ENCODE measurements at places on chromosomes 5 and 9. TPM values are rescaled to one million over a fixed set of nuclear protein-coding genes. Genes with fewer than 3 reads are reported as not detected.

The ELAVL2 gene
- total RNA-seq = not detected

The LRRC19 gene
- not detected for total RNA-seq

The PDCD1LG2 gene
- 0.95 TPM for total RNA-seq

The HRCT1 gene
- total RNA-seq = 0.95 TPM

The IFNA21 gene
- not detected for total RNA-seq

The MAP1B gene
- 13.2 TPM for total RNA-seq

The RABEPK gene
- total RNA-seq = 12.5 TPM

The GARNL3 gene
- total RNA-seq = 3.3 TPM

- no peak for DNase-seq
These were observed 644.2 kb upstream of the CDH9 start for GRCh38 chr5:27682600-27682999.

- DNase-seq = no peak
These were observed 322.4 kb downstream of the ANXA1 start for GRCh38 chr9:73474002-73474600.

DNA sequence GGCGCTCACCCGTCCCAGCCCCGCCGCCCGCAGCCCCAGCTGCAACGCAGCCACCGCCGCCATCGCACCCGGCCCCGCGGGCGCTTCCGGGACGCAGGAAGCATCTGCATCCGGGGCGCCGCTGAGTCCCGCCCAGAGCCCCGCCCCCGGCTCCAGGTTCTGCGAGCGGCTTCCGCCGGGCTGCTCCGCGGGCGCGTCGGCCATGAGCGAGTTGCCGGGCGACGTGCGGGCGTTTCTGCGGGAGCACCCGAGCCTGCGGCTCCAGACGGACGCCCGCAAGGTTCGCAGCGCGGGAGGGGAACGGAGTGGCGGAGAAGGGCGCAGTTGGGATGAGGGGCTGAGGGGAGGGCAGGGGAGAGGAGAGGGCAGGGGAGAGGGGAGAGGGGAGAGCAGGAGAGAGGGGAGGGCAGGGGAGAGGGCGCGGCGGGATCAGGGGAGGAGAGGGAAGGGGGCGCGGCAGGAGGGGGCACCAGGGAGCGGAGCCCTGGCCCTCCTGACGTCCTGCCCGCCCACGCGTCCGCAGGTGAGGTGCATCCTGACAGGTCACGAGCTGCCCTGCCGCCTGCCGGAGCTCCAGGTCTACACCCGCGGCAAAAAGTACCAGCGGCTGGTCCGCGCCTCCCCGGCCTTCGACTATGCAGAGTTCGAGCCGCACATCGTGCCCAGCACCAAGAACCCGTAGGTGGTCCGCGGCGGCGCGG, at the start of the genes SURF1 and SURF2:
Gene SURF1, minus strand, starts transcription at position 97 of the 701 bp plus-strand sequence. Its CDS starts 34 bp downstream, at position 63.
Gene SURF2, plus strand, starts transcription at position 160 of the 701 bp plus-strand sequence. Its CDS starts 43 bp downstream, at position 203.
- DNase-seq = peak; percentile 95

DNA sequence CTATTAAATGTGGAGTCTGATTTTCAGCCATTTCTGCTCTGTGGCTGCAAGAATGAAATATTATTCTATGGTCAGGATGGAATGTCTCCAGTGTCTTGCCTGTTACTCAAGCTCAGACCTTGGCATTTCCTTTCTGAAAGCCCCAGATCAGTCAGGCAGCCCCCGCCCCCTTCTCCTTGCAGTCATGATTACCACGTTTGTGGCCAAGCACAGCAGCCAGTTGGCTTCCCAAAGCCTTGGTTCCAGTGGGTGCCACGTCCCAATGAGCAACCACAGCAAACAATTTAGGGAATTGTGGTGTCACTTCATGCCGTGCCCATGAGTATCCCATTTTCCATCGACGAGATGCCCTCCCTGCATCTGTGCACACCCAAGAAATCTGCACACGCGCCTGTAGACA, 9.7 kb upstream of the OBP2A start:
- DNase-seq = no peak

DNA sequence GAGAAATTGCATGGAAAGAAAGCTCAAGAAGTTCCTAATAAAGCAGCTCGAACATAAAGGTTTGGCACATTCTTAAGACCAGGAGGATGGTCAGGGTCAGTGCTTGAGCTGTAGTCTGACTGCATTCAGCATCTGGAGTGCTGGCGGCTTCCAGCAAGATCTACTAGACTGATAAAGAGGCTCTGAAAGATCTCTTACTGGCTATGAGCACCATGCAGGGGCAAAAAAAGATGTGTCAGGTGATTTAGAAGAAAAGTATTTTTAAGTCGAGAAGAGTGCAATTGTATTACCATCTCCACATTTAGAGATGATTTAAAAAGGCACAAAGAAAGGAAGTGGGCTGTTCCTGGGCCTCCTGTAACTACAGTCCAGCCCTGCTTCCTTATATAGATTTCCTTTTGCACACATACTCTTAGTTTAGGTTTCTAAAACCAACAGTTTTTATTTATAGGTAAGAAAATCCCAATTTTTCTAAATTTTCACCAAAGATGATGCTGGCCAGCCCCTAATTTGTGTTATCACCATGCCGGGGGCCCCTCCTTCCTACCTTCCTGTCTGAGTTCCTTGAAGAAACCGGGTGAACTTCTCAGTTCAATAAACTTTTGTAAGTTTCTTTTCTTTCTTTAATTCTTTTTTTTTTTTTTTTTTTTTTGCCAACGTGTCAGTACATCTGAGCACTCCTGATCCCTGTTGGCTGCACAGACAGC, 65.9 kb upstream of the PLPP1 start:
- no peak for DNase-seq

GRCh38 chr5:28313953-28314352, 1275.6 kb upstream of the CDH9 start:
- DNase-seq = no peak

DNA sequence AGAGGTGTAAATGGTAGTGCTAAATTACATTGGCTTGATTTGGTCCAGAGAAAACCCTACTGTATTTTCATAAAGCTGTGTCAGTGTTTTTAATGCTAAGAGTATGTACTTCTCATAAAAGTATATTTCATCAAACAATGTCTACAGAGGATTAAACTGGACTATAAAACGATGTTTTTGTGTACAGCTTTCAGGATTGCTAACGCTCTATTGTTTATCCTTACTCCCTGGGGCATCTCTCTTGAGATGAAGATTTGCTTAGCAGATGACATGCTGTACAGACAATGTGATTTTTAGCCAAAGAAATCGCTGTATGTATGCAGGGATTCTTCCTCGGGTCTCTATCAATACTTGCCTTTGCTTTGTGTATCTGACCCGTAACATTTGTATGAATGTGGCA, 216.0 kb downstream of the FBXL7 start:
- no peak for DNase-seq

- DNase-seq = peak; percentile 89
These were observed 116.8 kb upstream of the CNTLN start for GRCh38 chr9:17017931-17018491.

DNA sequence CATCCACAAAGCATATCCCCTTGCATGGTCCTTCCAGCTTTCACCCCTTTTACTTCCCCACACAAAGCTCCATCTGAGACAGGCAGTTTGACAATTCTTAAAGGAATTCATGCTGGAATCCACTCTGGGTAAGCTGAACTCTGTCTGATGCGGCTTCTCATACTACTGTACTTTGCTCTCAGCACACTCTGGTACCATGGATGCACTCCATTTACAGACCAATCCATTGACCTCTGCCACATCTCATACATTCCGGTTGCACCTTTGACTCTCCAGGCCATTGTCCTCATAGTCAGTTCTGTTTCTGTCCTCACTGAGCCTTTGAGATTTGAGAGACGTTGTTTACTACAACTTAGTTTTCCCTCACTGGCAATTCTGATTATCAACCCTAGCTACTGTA, 12.2 kb downstream of the SPATA9 start:
- no peak for DNase-seq

DNA sequence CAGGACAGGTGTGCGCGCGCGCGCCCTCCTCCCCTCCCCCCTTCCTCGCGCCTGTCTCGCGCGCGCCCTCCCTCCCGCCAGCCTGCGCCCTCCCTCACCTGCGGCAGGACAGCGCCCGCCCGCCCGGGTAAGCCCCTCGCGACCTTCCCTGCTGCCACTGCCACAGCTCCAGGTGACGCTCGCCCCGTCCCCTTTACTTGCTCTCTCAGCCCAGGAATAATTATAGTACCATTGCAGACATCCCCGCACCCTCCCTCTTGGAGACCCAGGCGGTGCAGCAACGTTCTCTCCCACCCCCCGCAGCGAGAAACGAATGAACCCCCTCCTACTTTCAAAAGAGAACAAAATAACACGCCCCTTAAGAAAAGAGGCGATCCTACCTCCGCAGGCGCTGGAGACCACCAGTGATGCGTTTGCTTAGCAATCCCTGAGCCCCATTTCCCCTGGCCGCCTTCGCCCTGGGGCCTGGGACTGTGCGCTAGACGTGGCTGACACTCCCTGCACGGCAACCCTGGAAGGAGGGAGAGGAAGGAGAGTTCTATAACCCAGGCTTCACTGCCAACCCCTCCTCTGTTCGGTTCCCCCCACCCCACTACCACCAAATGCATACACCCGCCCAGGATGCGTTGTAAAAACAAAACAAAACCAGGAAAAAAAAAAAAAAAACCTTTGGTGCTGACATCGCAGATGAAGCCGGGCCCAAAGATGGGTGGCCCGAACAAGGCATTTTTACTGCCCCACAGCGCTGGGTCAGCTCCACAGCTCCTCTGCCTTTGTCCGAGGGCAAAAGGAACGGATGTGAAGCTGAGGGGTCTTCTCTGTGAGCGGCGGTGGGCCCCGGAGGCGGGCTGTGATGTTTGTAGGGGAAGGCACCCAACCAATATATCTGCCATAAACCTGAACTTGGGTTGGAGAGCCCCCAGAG, 5.6 kb upstream of the PURA start:
- peak; percentile 44 for DNase-seq

GRCh38 chr9:89975630-89976029, 370.8 kb downstream of the GADD45G start:
- DNase-seq = no peak

GRCh38 chr5:35618304-35618636, 607 bp downstream of the SPEF2 start:
- no peak for DNase-seq

DNA sequence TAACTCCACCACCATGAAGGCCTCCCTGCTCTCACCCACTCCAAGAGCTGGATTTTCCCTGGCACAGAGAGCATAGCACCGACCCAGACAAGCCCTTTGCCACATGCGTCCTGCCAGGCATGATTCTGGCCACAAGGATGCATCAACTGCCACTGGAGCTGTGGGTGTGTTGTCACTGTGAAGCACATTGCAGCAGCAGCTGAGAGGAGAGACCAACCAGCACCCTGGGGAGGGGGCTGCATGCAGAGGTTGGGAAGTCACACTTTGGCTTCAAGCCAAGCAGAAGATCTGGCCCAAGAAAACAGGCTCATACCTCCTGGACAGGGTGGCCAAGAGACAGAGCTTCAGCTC, 22.6 kb upstream of the PTGES start:
- no peak for DNase-seq

DNA sequence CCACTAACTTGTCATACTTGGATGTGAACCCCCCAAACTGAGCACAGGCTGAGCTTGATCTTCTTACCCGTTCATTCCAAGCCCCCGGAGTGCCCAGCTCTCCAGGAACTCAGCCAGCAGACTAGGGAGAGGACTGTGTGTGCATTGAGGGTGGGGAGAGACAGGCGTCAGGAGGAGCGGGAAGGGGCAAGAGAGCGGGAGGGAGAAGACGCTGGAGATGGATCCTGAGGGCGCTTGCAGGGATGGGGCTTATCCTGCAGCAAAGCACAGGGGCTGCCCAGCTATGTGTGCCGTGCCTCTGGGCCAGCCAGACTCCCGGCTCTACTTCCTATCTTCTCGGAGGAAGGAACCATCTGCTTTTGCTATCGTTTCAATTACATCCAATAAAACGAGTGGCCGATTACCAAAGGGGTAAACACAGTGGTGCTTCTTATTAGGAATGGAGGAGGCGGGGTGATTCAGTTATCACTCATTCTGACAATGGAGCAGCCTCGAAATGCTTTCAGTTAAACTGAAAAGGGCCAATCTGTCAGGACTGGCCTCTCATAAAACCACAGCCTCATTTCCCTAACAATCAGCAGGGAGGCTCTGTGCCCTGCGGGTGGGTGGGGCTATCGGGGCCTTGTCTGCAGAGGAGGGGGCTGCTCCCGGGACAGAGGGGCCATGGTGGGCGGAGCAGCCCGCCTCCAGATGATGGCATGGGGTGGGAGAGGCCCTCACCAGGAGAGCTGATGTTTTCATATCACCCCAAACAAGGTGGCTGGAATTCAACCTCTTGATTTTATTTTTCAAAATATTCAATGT, 168.2 kb downstream of the DAB2IP start:
- no peak for DNase-seq

DNA sequence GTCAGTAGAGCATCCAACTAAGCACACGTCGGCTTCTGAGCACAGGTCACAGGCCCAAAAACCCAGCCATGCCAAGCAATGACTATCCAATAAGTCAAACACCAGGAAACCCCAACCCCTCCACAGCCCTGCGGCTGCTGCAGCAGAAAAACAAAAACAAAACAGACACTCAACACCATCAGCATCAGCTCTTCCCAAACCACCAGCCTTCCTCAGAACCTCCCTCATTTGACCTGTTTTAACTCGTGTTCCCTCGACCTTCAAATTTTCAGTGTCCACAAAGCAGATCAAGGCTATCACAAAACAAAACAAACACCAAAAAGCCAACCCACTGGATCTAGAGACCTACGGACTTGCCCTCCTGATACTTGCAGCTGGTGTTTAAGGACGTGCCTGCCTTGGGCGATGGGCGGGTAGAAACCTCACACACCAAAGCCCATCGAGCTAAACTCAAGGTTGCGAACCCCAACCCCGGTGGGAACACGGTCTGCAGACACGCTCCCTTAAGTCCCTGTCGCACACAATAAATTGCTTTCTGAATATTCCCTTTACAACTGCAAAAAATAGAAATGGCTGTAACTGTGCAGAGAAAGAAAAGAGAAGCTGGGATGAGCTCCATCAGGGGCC, 247.1 kb upstream of the ANKRD55 start:
- DNase-seq = no peak

GRCh38 chr5:100904259-100904861, 1.3 kb upstream of the ST8SIA4 start:
- DNase-seq = no peak

DNA sequence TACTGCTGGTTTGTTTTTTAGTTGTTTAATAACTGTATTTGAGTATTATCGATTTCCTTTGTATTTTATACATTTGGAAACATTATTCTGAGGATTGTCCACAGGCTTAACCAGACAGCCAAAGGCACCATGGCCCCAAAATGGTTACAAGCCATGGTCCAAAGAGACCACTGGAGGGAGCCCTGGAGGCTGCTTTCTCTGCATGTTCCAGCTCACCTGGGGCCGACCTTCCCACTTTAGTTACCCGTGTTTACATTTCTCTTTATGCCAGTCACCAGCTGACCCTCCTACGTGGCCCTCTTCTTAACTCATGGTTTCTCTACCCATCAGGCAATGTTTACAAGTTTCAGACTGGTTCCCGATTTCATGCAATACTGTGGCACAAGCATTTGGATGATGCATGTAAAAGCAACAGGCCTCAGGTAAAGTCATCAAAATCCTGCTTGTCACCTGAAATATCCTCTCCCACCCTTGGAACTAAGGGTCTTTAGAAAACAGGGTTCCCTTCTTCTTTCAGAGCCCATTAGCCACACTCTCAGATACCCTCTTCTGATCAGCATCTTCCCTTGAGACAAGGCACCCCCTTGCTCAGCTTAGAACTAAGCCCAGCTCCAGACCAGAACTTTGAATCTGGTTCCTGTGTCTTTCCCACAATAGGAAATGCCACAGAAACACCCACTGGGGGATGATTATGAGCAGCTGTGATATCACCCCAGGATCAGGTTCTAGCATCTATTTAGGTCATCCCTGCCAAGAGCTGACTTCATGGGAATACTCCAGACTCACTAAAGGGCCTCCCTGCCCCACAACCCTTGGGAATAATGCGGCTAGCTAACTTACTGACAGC, 49.9 kb upstream of the GARNL3 start:
- DNase-seq = no peak

- DNase-seq = no peak
These were observed 150.0 kb downstream of the NSG2 start for GRCh38 chr5:174195517-174195916.

Measured in psoas muscle (tissue), 8 donors.